Amniotic epithelial cell (primary cell): ENCODE measurements at places on chromosomes 2 and 18.

- DNase-seq: no peak
Observed at GRCh38 chr2:96116879-96117533, 635 bp upstream of the ADRA2B start.

DNA sequence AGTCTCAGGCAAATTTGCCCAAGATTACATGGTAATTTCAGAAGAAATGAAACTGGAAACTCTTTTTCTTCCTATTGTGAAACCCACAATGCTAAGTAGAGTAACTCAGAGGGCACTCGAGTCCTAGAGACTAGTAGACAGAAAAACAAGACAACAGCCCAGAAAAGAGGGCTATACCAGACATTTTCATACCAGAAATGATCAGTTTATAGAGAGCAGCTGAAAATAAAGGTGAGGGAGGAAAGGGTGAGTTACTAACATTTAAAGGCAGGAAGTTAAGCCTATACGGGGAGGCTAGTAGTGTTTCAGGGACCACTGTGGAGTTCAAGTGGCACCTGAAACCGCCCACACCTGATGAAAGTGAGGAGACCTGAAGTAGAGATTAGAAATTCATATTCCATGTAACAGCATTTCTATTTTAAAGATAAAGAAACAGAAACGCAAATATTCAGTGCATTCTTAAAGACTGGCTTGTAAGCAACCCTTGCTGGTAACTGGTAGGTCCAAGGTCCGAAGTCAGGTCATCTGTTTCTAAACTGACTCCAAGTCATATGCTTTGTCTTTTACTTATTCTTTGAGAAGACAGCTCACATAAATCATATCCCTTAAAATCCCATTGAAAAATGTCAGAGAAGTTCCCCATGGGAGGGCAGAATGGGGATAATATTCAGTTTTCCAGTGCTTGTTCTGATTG is 145.1 kb upstream of the ITGB6 start:
- no peak for DNase-seq

DNA sequence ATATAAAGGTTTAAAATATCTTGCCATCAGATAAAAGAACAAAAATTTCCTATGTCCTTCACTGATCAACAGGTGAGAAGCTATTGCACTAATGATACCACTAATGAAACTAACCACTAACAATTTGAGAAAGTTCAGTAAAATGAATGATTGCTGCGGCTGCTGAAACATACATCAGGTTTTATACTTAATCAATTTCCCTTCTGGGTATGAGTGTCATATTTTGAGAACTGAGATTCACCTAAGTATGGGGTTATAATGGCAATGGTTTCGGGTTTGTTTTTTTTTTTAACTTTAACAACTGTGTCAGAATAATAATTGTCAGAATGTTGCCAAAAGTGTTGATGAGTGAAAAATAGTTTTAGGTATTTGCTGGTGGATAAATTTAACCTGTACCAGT is 151.3 kb upstream of the SLC39A10 start:
- no peak for DNase-seq

GRCh38 chr2:99205491-99205890 is 24.5 kb downstream of the MRPL30 start:
- DNase-seq: no peak

- no peak for DNase-seq
Observed at GRCh38 chr2:47686018-47686417, 96.9 kb upstream of the MSH6 start.
